ENCODE measurements at places on chromosomes 7 and 10. TPM values are rescaled to one million over a fixed set of nuclear protein-coding genes. Genes with fewer than 3 reads are reported as not detected.

The SPOCK2 gene
- total RNA-seq = 0.39 TPM

The JAKMIP3 gene
- 1.5 TPM for total RNA-seq

The RNF133 gene
- total RNA-seq = not detected

The TCF7L2 gene
- 16.4 TPM for total RNA-seq

The VPS37D gene
- 2.6 TPM for total RNA-seq

The ADRA2A gene
- not detected for total RNA-seq

The KIAA1549 gene
- 6.5 TPM for total RNA-seq

The PTPRN2 gene
- 0.77 TPM for total RNA-seq

The INA gene
- 29.7 TPM for total RNA-seq

The VENTX gene
- not detected for total RNA-seq

The ASAH2B gene
- 3.4 TPM for total RNA-seq

The XPNPEP1 gene
- total RNA-seq = 34.5 TPM

The NODAL gene
- not detected for total RNA-seq

The ANKRD61 gene
- total RNA-seq = 0.22 TPM

The ADK gene
- 32.0 TPM for total RNA-seq

The CYP3A4 gene
- total RNA-seq = not detected

The DGKI gene
- not detected for total RNA-seq

The ZNF503 gene
- 9.9 TPM for total RNA-seq

The KLF14 gene
- total RNA-seq = not detected

The TFR2 gene
- 2.1 TPM for total RNA-seq

The CAMK1D gene
- total RNA-seq = 7.4 TPM

The CALHM3 gene
- total RNA-seq = 0.31 TPM

The C7orf33 gene
- total RNA-seq = not detected

The OIT3 gene
- 0.16 TPM for total RNA-seq

The ATRNL1 gene
- 0.20 TPM for total RNA-seq

The KAZALD1 gene
- 2.3 TPM for total RNA-seq

The ADGRA1 gene
- total RNA-seq = 0.12 TPM

The CH25H gene
- 0.15 TPM for total RNA-seq

The CLEC2L gene
- total RNA-seq = not detected

The FGFBP3 gene
- total RNA-seq = 2.4 TPM

The VAX1 gene
- 1.3 TPM for total RNA-seq

The HYAL4 gene
- total RNA-seq = not detected

The TCAF2 gene
- total RNA-seq = 0.75 TPM

The TMEM176B gene
- not detected for total RNA-seq

The NUTM2B gene
- 0.55 TPM for total RNA-seq

The ETV1 gene
- total RNA-seq = 3.2 TPM

The BHLHA15 gene
- total RNA-seq = 0.52 TPM

The ZNF853 gene
- 1.9 TPM for total RNA-seq

The SNX13 gene
- 16.1 TPM for total RNA-seq

The ATOH7 gene
- 0.22 TPM for total RNA-seq

The ESYT2 gene
- 87.3 TPM for total RNA-seq

The NKX1-2 gene
- total RNA-seq = 0.07 TPM

The CNNM2 gene
- total RNA-seq = 5.3 TPM

The EEPD1 gene
- total RNA-seq = 49.8 TPM

Measured in A549 treated with ZK216348 at 1 μM for 4 hours (cell line).